ENCODE measurements at places on chromosomes 13 and 19. TPM values are rescaled to one million over a fixed set of nuclear protein-coding genes. Genes with fewer than 3 reads are reported as not detected.

Gene DKKL1
- polyA plus RNA-seq = 4.5 TPM

GRCh38 chr19:17079710-17080439 is 4.3 kb downstream of the MYO9B start:
- no peak for DNase-seq

- DNase-seq = no peak
Observed at GRCh38 chr19:29364999-29365398, 152.0 kb upstream of the UQCRFS1 start.

Gene PEAK3
- polyA plus RNA-seq = 0.06 TPM

- DNase-seq = no peak
Observed at GRCh38 chr19:13619203-13619632, 112.9 kb upstream of the CACNA1A start.

DNA sequence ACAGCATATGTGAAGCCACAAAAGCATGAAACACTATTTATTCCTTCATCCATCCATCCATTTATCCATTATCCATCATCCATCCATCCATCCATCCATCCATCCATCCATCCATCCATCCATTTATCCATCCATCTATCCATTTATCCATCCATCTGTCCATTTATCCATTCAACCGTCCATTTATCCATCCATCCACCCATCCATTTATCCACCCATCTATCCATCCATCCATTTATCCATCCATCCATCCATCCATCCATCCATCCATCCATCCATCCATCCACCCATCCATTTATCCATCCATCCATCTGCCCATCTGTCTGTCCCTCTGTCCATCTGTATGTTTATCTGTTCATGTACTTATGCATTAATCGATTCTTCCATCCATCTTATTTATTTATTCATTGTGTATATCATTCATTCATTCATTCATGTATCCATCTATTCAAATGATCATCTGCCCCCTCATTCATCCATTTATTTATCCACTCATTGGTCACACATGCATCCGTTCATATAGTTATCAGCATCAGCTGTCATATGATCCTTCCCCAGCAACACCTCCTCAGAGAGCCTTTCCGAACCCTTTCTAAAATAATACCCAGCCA is 7.0 kb upstream of the MYH14 start:
- DNase-seq = no peak

DNA sequence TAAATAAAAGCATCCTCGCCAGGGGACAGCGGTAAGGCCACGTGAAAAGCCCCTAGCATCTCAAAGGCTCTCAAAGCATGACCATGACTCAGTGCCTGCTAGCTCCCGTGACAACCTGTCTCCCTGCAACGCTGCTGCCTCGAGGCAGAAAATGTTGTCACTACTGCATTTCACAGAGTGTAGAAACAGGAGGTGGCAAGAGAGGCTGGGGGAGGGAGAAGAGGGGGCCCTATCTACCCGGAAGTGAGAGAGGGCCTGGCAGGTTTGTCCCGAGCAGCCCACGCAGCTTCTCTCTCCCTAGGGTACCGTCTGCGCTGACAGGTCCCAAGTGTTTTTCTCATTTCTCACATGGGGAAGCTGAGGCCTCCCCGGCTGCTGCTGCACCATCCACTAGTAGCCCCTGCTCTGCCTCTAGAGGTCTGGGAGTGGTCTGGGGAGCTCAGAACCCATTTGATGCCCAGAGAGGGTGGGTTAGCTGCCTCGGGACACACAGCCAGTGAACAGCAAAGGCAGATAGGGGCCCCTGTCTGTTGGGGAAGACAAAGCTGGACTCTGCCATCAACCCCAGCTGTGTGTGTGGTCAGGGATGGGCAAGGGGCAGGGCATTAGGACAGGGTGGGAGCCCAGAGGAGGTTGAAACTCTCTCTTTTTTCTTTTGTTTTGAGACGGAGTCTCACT is 3.7 kb downstream of the TINCR start:
- no peak for DNase-seq

GRCh38 chr13:95603887-95604555 is 40.5 kb downstream of the DZIP1 start:
- DNase-seq = no peak

Gene DAND5
- polyA plus RNA-seq = not detected

DNA sequence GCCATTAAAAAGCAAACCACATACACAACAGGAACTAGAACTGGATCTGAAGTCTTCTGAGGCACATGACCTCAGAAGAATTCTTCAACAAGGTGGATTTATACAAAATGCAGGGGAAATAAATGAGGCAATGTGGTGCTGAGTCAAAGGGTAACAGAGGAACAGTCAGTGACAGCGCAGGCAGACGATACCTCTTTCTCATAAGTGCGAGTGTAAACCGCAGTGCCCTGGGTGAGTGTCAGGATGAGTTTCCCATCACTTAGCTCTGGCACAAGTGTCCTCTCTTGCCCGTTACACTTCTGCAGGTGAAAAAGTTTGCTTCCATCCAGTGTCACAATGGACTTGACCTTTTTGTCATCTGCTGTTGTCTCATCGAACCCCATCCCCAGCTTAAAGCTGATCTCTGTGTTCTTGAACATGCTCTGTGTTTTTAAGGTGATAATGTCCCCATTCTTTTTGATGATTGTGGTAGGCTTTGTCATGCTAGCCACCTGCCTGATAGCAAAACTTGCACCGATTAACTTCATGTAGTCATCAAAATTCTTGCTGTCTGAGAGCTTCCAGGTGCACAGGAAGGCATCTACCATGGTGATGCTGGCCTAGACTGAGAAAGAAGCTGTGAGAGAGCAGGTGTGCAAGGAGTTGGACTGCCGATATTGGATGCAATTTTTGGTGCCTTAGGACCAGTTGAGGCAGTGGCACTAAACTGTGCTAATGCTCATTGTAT is 97.3 kb downstream of the AKAP11 start:
- no peak for DNase-seq

GRCh38 chr19:34686455-34686854 is 9.0 kb downstream of the ZNF302 start:
- DNase-seq = no peak

Gene OLFM2
- 18.2 TPM for polyA plus RNA-seq

GRCh38 chr13:44249431-44249836 is 124.2 kb upstream of the SERP2 start:
- no peak for DNase-seq

Gene IFNL1
- not detected for polyA plus RNA-seq

DNA sequence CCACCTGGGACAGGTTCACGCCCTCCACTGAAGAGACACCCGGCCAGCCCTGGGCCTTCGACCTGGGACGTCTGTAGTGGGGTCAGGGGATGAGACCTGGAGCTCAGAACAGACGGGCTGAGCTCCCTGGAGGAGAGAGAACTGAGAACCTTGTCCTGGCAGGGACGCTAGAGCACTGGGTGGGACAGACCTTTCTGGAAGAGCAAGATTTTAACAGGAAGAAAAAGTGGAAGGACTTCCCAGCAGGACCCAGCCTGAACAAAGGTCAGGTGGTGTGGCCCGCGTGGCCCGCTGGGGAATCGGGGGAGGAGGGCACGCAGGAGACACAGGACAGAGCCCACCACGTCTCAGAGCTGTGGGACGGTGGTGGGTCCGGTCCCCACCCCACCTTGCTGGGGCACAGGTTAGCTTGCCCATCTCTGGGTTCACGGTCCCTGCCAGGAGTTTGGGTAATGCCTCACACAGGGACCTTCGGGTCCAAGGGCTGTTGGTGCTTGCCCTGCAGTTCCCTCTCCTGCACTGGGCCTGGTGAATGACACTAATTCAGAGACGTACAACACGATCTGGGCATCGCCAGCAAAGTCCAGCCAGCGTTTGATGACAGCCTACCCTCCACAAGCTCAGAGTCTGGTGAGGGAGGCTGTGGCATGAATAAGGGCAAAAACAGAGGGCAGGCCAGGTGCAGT is 1.2 kb upstream of the EFNA2 start:
- DNase-seq = no peak

Gene DUS3L
- polyA plus RNA-seq = 21.8 TPM

Gene CLDN10
- polyA plus RNA-seq = 124 TPM

DNA sequence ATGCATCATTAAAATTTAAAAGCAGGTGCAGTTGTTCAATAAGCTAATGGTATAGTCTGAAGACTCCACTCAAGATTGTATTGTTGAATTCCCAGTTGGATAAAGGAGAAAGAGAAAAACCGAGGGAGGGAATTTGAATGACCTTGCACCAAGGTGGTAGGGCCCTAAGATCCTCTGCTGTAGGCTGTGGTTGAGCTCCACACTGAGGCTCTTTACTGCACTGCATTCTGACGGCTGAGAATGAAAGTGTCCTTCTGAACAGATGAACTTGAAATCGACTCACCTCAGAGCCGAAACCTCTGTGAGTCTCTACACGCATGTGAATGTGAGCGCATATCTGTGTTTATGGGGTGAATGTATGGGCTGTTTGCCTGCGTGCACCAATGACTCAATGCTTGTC is 388.9 kb upstream of the DACH1 start:
- DNase-seq = no peak

- DNase-seq = no peak
Observed at GRCh38 chr19:18475004-18475453, 37.1 kb upstream of the ISYNA1 start.

Gene PRKCG
- 0.39 TPM for polyA plus RNA-seq

Gene TPTE2
- 0.37 TPM for polyA plus RNA-seq

DNA sequence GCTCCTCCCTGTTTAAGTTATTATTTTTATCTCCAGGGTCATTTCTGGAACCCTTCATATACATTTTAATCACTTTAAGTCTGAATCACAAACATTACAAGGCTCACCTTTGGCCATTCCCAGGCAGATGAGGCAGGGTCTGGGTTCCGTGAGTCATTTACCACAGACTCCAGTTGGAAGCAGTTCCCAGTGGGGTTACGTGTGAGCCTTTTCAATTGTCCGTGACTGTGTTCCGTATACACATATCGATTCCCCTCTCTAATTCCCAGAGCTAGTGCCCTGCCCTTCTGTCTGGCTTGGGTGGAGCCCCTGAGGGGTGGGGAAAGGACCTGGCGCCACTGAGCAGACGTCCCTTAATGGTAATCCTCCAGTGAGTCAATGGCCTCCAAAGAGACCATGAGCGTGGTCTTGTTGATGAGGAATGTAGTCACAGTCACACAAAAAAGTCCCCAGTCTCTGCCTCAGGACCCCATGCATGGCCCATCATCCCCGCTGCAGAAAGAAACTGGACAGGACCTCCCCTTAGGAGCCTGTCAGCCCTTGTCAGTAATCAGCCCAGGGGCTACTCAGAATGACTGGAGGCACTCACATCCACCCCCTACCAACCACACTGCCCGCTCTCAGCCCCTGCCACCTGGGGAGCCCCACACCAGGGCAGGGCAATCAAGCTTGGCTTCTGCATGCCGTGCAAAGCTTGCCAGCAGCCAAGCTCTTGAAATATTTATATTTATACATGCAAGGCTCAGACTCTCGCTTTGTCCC is 144.4 kb downstream of the ZIC5 start:
- no peak for DNase-seq

Gene PGLYRP2
- polyA plus RNA-seq = 0.10 TPM

Gene NLRP5
- not detected for polyA plus RNA-seq

All from right renal pelvis (tissue), 4 donors.